ENCODE measurements at places on chromosomes 5 and 9. TPM values are rescaled to one million over a fixed set of nuclear protein-coding genes. Genes with fewer than 3 reads are reported as not detected.

ARL14EPL gene
- polyA plus RNA-seq, result 0.12 TPM

MGAT1 gene
- 54.6 TPM for polyA plus RNA-seq

GBA2 gene
- 38.9 TPM for polyA plus RNA-seq

LTC4S gene
- not detected for polyA plus RNA-seq

MCIDAS gene
- 1.7 TPM for polyA plus RNA-seq

GIN1 gene
- 7.9 TPM for polyA plus RNA-seq

PLCXD3 gene
- 1.6 TPM for polyA plus RNA-seq

DRD1 gene
- polyA plus RNA-seq, result 0.90 TPM

LRRC70 gene
- polyA plus RNA-seq, result not detected

PTPRD gene
- 0.36 TPM for polyA plus RNA-seq
